Foreskin keratinocyte (primary cell): ENCODE measurements at places on chromosomes 6 and 20. TPM values are rescaled to one million over a fixed set of nuclear protein-coding genes. Genes with fewer than 3 reads are reported as not detected.

The KCNK5 gene
- 0.04 TPM in 1 of 2 replicates, not detected in the other for total RNA-seq

DNA sequence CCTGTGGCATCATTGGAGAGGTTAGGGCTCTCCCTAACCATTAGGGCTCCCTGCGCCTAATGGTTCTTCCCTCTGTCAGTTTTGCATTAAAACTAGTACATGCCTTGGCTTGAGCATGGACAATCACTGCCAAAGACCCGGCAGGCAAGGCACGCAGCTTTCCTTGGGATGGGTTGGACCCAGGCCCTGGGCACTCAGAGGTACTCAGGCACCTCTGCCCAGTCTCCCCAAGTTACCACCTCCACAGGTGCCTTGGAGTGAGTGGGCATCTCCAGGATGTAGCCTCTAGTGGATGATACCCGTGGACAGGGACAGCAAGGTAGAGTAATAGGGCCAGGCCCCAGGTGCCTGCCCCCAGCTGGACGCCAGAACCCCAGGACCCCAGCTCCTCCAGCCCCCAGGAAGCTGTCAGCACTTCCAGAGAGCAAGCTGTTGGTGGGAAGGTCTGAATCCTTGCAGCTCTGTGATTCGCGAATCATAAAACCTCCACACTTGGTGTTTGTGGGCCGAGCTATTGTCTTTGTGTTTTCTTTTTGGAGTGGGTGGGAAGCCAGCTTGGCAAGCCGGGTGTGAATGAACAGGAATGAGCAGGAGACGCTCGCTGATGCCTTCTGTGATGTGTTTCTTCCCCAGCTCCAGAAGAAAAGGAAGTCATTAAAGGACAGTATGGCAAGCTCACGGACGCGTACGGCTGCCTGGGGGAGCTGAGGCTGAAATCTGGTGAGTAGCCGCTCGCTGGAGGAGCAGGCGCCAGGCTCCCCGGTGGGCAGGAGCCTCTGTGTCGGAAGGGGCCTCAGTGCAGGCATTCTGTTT is 35.1 kb downstream of the SYNJ2 start:
- no peak for DNase-seq

DNA sequence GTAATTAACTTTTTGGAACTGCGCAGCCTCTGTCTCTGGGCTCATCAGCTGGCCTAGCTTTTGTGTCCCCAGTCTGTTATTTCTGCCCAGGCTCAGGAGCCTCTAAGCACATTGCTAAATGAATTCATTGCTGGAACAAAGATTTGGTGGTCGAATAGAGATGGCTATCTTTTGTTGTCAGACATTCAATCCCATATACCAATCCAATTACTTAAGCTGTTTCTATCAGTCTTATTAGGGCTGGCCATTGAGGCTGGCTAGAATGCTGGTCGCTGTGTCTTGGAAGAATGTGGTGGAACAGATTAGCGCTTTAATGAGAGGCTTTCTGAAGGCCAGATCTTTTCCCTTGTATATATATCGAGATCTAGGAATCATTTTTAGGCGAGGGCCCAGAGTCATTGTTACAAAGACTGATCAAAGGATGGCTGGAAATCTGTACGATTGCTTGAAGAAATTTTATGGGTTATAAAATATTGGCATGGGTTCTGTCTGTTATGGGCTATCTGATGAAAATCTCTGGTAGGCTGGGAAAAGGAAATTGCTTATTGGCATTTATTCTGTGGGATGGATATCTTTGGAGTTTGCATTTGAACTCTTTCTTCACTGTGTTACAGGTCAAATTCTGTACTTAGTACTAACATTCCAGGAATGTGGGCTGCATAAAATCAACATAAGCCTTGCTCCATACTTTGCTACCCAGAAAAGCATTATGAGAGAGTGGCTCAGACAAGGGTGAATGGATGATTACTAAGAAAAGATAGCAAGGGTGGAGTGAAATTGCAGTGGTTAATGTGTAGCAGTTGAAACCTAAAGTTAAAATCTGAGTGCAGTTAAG is 34.8 kb upstream of the JAG1 start:
- peak; percentile 21 for DNase-seq

- peak; percentile 100 for DNase-seq
These were observed 34.1 kb upstream of the EZR start for GRCh38 chr6:158853072-158853879.

GRCh38 chr6:20763296-20763695 is 229.0 kb downstream of the CDKAL1 start:
- DNase-seq: no peak
